ENCODE measurements at places on chromosomes 7 and 10.

- DNase-seq = no peak
Observed at GRCh38 chr10:79407423-79407796, 38.0 kb downstream of the ZCCHC24 start.

GRCh38 chr10:29273478-29273877 lies 15.4 kb upstream of the LYZL1 start:
- no peak for DNase-seq

- no peak for DNase-seq
Observed at GRCh38 chr7:66837007-66837406, 84.0 kb upstream of the TMEM248 start.

DNA sequence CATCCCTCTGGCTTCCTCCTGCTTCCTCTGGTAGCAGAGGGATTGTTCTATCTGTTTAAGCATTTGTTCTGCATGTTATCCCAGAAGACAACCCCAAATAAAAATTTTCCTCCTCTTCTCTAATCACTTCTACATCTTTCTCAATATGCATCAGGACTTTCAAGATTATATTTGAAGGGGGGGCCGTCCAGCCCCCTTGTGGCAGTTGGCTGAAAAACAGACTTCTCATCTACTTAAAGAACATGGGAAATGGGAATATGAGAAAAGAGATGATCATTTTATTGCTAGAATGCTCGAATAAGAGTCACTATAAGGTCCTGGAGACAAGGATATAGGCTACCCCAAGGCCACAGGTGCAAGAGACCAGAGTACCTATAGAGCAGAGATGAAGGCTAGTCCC lies 466.0 kb downstream of the REEP3 start:
- no peak for DNase-seq

- DNase-seq = no peak
Observed at GRCh38 chr10:124494046-124494807, 32.6 kb downstream of the LHPP start.

GRCh38 chr7:39614299-39614698 lies 9.1 kb upstream of the RALA start:
- no peak for DNase-seq

All from NCI-H1436 (cell line).